RPMI7951 (cell line): ENCODE measurements at places on chromosomes 3 and 15. TPM values are rescaled to one million over a fixed set of nuclear protein-coding genes. Genes with fewer than 3 reads are reported as not detected.
A peak's percentile ranks its signal among the peaks of the same experiment; 100 is the strongest.

GRCh38 chr3:191502583-191502982 lies 41.6 kb downstream of the PYDC2 start:
- peak; percentile 12 for DNase-seq

DNA sequence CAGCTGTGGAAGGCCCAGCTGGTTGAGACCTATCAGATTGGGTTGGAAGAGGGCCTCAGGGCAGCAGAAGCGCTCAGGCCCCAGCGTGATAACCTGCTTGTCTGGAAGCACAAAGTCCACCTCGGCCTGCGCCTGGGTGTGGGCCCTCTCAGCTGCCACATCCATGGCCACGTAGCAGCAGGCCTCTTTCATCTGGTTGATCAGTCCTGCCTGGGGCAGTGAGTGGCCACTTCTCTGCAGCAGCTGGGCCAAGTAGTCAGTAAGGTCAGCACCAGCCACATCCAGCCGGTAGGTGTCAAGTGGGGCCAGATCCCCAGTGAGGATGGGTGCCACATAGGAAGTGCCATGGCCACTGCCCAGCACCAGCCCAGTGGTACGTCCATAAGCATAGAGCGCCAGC lies 3.9 kb upstream of the CAMKV start:
- no peak for DNase-seq

DNA sequence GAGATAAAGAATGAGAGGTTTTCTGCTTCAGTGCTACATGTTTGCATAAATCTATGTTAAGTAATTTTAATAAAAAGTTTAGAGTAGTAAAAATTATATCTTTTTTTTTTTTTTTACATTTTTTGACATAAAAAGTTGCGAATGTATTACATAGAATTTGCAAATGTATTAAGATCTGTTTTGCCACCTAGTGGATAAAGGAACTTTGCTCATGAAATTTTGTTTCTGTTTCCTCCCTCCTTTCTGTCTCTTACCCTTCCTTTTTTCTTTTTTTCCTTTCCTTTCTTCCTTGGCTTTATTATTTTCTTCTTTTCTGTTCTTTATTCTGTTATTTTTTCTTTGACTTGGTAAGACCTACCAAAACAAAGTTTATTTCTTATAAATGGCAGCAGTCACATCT lies 58.5 kb upstream of the UTS2B start:
- no peak for DNase-seq

- no peak for DNase-seq
Observed at GRCh38 chr15:101168463-101168824, 83.4 kb downstream of the CHSY1 start.

DNA sequence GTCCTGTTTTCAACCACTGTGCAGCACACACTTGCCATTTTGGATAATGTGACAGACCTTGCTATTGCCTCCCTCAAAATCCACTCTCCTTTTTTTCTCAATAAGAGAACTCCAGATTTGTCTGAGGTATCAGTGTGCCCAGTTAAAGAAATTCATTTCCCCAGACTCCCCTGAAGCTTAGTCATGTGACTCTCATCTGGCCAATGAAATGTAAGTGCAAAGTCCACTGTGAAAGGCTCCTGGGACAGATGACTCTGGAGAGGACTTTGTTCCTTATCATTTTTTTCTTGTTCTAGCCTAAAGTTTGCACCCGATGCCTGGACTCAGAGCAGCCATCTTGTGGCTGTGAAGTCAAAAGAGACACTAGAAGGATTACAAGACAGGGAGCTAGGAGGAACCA lies 268.6 kb upstream of the LRTM1 start:
- DNase-seq = no peak

- DNase-seq = peak; percentile 77
Observed at GRCh38 chr3:75272691-75273090, 391.4 kb upstream of the FRG2C start.

Gene CFAP92
- total RNA-seq = 0.36 TPM in 1 of 2 replicates, not detected in the other
